ENCODE measurements at places on chromosomes 7 and 10. TPM values are rescaled to one million over a fixed set of nuclear protein-coding genes. Genes with fewer than 3 reads are reported as not detected.

Gene CH25H
- polyA plus RNA-seq: 1.3 TPM

Gene DNA2
- 2.0 TPM for polyA plus RNA-seq

Gene BLOC1S2
- 28.9 TPM for polyA plus RNA-seq

Gene CDH23
- polyA plus RNA-seq: 5.9 TPM

Gene PRSS37
- polyA plus RNA-seq: not detected

Gene ZKSCAN1
- 16.3 TPM for polyA plus RNA-seq

Gene FRMD4A
- polyA plus RNA-seq: 23.0 TPM

Gene CYTH3
- polyA plus RNA-seq: 18.4 TPM

Gene GET4
- 37.7 TPM for polyA plus RNA-seq

Gene LIPF
- polyA plus RNA-seq: not detected
